ENCODE measurements at places on chromosomes 2 and 18. TPM values are rescaled to one million over a fixed set of nuclear protein-coding genes. Genes with fewer than 3 reads are reported as not detected.

Gene LYG2
- not detected for total RNA-seq

Gene LYPD1
- 16.2 TPM for total RNA-seq

Gene SF3B6
- 167 TPM for total RNA-seq

Gene CYTIP
- total RNA-seq: 0.05 TPM

Gene DNER
- 14.0 TPM for total RNA-seq

Gene VWC2L
- total RNA-seq: not detected

Gene STPG4
- total RNA-seq: not detected

Gene RNF144A
- 10.4 TPM for total RNA-seq

Gene SLC4A5
- total RNA-seq: 0.34 TPM

Gene ACVR1C
- 0.01 TPM for total RNA-seq

Gene PNKD
- 65.0 TPM for total RNA-seq

Gene HOXD12
- total RNA-seq: not detected

Gene ST8SIA5
- not detected for total RNA-seq

Gene IL36B
- total RNA-seq: not detected

Gene CD8A
- total RNA-seq: 0.51 TPM

Gene TMEM37
- 1.8 TPM for total RNA-seq

Gene UGT1A7
- total RNA-seq: 3.5 TPM

Gene RPL37A
- 3,930 TPM for total RNA-seq

Gene FAM237A
- total RNA-seq: not detected

Gene HAUS1
- 36.9 TPM for total RNA-seq

Gene ZAP70
- total RNA-seq: not detected

Gene TFPI
- 60.9 TPM for total RNA-seq

Gene KCNIP3
- 2.3 TPM for total RNA-seq

Gene TMEM169
- total RNA-seq: 0.33 TPM

Gene PROKR1
- total RNA-seq: not detected

Gene SLC9A2
- total RNA-seq: 3.3 TPM

Gene RTP5
- total RNA-seq: not detected

Gene PSMA8
- not detected for total RNA-seq

Gene SLC19A3
- 2.1 TPM for total RNA-seq

Gene CDK15
- not detected for total RNA-seq

Gene MCM6
- 44.8 TPM for total RNA-seq

Gene MERTK
- total RNA-seq: 3.1 TPM

Gene WNT10A
- total RNA-seq: 0.06 TPM

Gene FEV
- total RNA-seq: not detected

Gene INPP5D
- total RNA-seq: 0.70 TPM

Gene ZNF532
- 26.9 TPM for total RNA-seq

Gene GPBAR1
- 0.33 TPM for total RNA-seq

Gene SALL3
- total RNA-seq: not detected

Gene CROCC2
- total RNA-seq: not detected

All from A549 treated with dexamethasone at 1 μM for 4 hours (cell line).